ENCODE measurements at places on chromosomes 5 and 9.

DNA sequence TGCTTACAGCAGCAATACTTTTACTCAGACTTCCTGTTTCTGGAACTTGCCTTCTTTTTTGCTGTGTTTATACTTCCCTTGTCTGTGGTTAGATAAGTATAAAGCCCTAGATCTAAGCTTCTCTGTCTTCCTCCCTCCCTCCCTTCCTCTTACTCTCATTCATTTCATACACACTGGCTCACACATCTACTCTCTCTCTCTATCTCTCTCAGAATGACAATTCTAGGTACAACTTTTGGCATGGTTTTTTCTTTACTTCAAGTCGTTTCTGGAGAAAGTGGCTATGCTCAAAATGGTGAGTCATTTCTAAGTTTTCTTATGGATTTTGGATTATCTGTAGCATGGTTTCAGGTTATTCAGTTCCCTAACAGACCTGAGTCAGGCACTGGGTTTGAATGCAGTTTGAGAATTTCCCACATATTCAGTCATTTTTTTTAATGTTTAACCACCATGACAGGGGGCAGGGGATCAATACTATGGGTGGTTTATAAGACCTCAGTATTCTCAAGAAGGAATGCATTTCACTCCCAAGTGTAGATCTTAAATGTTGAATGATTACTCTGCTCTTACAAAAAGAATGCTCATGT is at the start of gene IL7R:
IL7R (plus strand) TSS at position 127 of the 587 bp plus-strand sequence; CDS start at position 214, 87 bp downstream.
- DNase-seq: no peak

DNA sequence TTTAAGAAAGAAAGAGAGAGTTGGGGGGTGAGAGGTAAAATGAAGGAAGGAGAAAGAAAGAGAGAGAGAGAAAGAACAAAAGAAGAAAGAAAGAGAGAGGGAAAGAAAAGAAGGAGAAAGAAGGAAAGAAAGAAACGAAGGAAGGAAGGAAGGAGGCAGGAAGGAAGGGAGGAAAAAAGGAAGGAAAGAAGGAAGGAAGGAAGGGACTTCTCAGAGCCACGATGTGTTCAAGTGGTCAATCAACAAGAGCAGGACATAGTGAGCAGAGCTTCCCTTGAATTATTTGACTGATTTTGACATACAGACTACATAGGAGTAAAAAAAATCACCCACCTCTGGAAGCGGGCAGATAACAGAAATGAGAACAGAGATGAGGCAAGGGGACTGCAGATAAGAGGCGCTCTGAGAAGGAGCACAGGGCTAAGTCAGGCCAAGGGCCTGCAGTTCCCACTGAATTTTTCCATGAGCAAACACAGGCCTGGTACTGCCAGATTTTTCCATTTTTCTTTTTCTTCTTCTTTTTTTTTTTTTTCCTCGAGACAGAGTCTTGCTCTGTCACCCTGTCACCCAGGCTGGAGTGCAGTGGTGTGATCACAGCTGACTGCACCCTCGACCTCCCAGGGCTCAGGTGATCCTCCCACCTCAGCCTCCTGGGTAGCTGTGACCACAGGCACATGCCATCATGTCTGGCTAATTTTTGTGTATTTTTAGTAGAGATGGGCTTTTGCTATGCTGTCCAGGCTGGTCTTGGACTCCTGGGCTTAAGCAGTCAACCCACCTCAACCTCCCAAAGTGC is 77.7 kb upstream of the IL17B start:
- DNase-seq: no peak

DNA sequence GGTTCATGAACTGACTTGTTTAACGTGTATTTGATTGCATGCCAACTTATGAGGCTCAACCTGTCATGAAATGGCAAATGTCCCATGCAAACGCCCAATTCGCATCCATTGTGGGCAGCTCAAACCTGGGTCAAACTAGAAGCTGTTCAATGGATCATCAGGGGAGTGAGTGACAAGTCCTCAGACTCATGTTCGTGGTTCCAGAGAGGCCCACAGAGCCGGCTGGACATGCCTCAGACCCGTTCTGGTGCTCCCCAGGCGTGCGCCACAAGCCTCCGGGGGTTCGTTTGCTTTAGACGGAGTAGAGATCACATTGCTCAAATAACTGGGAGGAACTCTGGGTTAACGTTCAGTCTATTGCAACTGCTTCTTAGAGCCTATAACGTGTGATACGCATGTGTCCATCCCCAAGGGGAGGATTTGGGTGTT is 15.0 kb downstream of the GFI1B start:
- no peak for DNase-seq

DNA sequence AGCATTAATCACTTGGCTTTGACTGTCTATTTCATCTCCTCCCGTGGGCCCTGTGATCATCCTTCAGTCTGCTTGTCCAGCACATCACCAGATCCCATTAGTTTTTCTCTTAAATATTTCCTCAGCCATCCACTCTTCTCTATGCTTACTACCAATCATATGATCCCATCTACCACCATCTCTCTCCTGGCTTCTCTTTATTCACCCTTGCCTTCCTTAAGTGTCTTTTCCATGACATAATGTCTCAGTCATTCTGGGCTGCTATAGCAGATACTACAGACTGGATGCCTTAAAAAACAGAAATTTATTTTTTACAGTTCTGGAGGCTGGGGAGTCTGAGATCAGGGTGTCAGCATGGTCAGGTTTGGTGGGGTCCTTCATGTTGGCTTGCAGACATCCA is 208.4 kb upstream of the PPP1R2B start:
- no peak for DNase-seq

DNA sequence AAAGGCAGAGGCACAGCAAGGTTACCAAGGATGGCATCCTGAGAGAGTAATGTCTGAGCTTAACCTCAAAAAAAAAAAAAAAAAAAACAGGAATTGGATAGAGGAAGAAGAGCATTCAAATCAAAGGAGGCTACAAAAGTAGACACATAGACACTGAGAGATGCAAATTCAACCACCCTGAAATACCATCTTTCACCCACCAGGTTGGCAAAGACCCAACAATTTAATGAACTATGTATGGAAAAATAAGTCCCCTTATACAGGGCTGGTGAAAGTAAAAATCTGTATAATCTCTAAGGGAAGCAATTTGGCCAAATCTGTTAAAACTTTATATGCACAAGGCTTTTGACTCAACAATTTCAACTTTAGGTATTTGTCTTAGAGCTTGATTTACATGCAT is 4.9 kb downstream of the NADK2 start:
- no peak for DNase-seq

DNA sequence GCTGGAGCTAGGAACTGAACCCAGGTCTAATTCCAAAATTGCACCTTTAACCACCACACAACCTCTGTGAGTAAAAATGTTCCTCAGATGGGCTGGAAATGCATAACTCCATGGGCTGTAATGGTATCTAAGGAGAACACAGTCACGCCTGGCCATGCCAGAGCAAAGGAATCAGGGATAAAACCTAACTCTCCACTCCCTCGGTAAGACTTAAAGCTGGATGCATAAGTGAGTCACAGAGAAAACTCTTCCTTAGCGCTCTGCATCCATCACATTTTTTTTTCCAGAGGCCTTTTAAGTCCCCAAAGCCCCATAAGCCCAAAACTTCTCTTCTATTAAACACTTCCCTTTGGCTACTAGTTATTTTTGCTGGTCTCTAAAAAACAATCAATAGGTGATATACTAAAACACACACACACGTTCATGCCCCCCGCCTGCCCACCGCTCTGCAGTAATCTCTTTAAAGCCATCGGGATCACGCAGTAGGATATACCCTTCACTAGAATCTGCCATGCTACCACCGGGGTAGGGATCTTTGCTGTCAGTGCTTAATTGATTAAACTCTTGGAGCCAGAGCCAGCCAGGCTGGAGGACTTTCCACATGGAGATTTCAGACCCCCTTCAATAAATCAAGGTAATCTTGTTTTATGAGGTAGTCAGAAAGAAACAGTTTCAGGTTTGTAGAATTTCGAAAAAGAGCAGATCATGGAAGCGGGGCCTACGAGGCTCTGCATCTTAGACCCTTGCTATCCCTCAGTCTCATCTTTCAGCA is 212.9 kb downstream of the MAPKAP1 start:
- DNase-seq: no peak

- no peak for DNase-seq
Measured at GRCh38 chr9:136667940-136668760, 5.4 kb downstream of the EGFL7 start.

- DNase-seq: no peak
Measured at GRCh38 chr9:70883056-70883455, 238.4 kb downstream of the TRPM3 start.

DNA sequence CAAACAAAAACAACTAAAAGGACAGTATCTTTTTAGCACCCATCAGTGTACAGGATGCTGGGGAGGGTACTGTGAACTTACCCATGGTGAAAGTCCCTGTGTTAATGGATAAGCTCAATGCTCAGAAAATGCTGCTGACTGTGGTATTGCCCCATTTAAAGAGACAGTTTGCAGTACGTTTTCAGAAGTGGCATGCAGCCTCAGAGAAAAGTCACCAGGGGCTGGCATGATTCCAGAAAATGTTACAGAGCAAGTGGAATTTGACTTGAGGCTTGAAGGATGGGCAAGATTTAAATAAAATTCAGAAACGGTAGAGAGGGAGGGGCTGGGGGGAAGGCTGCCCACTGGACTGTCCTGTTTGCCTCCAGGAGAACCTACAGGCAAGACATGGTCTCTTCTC is 7.2 kb downstream of the S1PR3 start:
- DNase-seq: no peak

GRCh38 chr5:143606043-143606752 is 202.7 kb upstream of the NR3C1 start:
- DNase-seq: no peak

DNA sequence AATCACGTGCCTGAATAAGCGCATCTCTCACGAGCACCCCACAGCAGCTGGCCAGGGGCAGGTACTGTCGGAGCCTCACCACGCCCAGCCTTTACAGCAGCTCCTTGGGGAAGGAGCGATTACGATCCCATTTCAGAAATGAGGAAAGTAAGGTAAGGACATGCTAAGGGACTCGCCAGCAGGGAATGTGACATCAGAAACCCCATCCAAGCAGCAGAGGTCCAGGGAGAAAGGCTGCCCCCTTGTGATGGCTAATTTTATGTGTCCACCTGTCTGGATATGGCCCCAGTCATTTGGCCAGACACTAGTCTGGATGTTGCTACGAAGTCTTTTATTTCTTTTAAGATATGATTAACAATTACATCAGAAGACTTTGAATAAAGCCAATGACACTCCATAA is 77.3 kb downstream of the UBE2QL1 start:
- peak; percentile 8 for DNase-seq

DNA sequence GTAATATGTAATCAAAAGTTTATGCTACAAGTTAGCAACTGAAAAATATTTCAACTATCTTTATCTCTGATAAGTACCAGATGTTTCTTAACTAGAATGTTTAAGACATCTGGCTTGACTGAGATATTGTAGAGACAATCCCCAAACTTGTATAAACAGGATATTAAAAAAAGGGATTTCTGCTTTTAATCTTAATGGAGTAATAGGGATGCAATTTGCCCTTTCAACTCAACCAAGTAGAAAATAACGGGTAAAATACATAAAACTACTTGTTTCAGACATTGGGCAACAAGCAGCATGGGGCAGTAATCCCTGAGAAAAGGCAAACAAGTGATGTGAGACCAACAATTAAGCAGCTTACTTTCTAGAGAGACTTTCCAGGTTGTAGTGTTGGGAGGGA is 9.4 kb upstream of the ADAMTS12 start:
- no peak for DNase-seq

DNA sequence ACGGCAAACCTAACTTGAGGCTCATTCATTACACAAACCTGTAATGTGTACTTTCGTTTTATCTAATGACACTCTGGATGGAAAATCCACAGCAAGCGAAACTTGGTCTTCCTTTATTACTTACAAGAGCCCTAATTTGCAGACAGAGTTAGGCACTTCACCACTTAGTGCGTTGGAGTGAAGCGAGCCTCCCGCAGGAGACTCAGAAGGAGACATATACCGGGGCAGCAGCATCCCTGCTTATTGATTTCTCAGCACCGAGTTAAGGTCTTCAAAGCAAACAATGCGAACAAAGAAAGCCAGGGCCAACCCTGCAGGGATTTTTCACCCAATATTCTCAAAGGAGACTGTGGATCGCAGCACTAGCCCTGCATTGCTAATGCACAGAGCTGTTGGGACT is 28.6 kb downstream of the LSM11 start:
- no peak for DNase-seq

DNA sequence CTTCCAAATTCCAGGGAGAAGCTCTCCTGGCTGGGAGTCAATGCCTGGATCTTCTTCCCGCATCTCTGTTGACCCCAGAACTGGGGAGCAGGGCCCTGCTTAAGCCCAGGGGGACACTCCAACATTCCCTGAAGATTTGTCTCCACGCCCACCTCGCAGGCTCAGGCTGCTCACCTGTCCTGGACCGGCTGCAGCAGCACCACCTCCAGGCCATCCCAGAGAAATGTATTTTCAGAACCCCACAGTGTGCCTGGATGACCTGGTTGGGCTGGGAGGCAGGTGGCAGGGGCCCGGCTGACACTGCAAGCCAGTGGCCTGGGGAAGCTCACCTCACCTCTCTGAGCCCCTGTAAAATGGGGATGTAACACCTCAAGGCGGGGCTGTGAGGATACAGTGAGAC is 27.1 kb upstream of the ZBTB43 start:
- DNase-seq: no peak
